ENCODE measurements at places on chromosomes 12 and 14.
A peak's percentile ranks its signal among the peaks of the same experiment; 100 is the strongest.

- DNase-seq, result no peak
Observed at GRCh38 chr12:75721796-75722195, 210.4 kb upstream of the KRR1 start.

- no peak for DNase-seq
Observed at GRCh38 chr12:58301730-58302122, 360.4 kb downstream of the ATP23 start.

GRCh38 chr12:24840046-24840800, 108.7 kb downstream of the BCAT1 start:
- peak; percentile 61 for DNase-seq

DNA sequence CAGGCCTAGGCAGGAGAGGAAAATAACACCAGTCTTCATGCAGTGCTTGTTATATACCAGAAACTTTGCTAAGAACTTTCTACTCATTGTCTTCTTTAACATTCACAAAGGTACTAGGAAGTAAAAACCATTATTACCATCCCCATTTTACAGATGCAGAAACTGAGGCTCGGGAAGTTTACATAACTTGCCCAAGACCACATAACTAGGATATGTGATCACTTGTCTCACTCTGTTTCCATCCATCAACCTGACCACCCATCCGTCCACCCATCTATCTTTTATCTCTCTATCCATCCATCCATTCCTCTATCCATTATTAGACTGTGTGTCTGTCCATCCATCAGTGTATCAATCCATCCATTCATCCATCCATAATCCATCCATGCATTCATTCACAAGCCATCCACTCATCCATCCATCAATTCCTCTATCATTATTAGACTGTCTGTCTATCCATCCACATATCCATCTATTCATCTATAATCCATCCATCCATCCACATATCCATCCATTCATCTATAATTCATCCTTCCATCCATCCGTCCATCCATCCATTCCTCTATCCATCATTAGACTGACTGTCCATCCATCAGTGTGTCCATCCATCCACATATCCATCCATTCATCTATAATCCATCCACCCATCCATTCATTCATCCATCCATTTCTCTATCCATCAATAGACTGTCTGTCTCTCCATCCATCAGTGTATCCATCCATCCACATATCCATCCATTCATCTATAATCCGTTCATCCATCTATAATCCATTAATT, 16.5 kb downstream of the SDSL start:
- DNase-seq, result no peak

DNA sequence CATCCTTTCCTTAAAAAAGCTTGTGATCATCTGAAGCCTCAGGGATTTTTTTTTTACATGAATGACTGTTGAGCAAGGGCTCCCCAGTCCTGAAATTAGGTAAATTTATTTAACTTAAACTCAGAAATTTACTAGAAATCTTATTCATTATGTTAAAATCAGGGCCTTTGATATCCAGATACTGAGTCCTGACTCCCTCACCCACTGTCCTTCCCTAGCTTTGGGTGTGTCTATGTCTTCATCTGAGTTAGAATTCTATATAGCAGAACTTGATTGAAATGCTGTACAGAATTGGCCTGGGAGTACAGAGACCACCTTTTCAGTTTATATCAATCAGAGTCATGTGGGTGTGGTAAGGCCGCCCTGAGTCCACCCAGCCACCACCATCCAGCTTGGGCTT, 260.0 kb downstream of the CACNA1C start:
- DNase-seq, result no peak
